RWPE1 (cell line): ENCODE measurements at places on chromosomes 5 and 9.

- no peak for DNase-seq
Measured at GRCh38 chr9:73437758-73438157, 286.1 kb downstream of the ANXA1 start.

DNA sequence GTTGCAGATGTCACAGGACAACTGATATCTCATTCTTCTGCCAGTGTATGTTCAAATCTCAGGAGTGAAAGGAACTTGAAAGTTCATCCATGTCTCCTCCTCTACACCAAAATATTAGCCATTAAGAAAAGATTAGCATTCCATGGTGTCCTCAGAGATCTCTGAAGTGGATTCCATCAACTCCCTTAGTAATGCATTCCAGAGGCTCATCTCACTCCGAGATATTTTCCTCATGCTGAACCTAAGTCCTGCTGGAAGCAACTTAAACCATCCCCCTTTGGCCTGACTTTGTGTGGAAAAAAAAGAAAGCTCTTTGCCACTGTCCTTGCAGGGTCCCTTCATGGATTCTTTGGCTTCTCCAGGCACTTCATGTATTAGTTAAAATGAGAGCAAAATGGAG is 155.7 kb upstream of the ZNF462 start:
- no peak for DNase-seq

- no peak for DNase-seq
Measured at GRCh38 chr9:115198001-115198400, 80.0 kb upstream of the TNC start.

DNA sequence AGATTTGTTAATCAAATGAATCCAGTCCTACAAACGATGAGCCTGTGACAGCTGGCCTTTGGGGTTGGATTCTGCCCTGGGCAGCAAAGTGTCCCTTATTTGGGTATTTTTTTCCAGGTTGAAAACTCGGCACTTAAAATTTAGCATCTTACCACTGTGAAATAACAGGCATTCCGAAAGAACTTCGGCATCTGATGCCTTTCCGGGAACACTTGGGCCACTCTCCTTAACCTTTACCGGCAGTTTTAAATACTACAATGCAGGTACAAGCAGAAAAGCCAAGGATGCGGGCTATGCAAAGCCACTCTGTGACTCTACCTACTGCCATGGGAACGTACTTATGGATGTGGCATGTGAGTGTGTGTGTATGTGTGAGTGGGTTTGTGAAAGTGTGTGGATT is 1.0 kb upstream of the RASGRF2 start:
- no peak for DNase-seq
